ENCODE measurements at places on chromosomes 6 and 20.

DNA sequence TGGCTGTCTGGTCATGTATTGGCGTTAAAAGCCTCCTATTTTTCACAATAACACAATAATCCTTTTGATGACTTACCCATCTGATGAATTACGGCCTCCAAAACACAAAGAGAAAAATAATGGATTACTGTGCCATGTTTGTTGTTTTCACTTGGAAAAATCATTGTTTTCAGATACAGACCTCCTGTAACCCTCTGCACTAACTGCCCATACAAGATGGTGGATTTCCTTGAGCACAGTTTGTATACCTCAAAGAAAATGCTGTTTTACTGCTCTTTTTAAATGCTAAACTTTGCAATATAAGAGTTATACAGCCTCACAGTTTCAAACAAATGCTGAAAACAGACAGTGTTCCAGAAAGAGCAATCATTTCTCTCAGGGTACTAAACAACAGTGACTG lies 61.0 kb downstream of the SMLR1 start:
- no peak for DNase-seq

DNA sequence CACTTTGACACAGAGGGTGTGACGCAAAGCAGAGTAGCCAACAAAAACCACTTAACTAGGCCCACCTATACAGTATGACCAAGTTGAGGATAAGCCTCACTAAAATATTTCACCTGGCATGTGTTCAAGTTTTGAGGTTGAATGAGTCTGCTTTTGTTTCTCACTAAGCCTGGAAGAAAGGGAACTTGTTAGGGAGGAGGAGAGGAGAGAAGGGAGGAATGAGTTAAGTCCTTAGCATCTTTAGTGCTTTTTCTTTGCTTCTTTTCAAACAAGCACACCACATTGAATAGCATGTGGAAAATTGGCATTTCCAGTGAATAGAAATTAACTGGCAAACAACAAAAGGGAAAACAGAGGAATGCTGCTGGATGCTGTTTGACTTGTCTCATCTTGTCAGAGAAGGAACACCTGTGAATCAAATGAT lies 461.9 kb downstream of the GJA1 start:
- peak; percentile 5 for DNase-seq

- DNase-seq = peak; percentile 45
Observed at GRCh38 chr6:21942897-21943296, 349.3 kb downstream of the SOX4 start.

DNA sequence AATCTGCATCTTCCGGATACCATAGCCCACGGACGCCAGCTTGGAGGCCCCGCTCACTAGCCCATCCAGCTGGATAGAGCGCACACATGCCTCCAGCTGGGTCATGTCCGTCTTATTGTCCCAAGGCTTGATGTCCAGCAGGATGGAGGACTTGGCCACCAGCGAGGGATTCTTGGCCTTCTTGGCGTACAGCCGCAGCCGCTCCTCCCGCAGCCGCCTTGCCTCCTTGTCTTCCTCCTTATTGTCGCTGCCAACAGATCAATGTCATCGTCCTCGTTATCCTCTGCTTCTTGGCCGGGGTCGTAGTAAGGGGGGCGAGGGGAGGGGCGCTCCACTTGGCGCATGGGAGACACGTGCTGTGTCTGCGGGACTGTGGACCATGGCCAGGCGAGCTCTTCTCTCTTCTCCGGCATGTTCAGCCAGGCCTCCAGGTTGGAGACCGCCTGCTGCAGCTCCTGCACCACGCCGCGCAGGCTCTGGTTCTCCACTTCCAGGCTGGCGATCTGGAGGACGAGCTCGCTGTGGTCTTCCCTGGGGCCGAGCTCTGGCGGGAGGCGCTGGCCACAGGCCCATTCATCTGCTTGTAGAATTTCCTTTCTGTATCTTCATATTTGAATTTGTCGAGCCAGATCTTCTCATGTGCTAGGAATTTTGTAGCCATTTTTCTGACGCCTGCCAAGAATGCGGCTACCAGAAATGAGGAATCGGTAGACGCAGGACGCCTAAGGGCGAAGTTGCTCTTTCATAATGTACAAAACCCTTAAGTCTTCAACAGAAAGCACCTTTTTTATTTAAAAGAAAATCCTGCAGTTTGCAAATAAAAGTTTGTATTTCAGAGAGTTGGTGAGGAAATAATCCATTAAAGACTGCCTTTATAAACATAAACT lies 60.1 kb upstream of the PTPRK start:
- no peak for DNase-seq

GRCh38 chr6:97322226-97322625 lies 39.2 kb upstream of the MMS22L start:
- DNase-seq = no peak

GRCh38 chr6:4790158-4790899 lies 14.1 kb downstream of the CDYL start:
- DNase-seq = no peak

GRCh38 chr6:150977281-150977680 lies 111.8 kb downstream of the MTHFD1L start:
- no peak for DNase-seq

DNA sequence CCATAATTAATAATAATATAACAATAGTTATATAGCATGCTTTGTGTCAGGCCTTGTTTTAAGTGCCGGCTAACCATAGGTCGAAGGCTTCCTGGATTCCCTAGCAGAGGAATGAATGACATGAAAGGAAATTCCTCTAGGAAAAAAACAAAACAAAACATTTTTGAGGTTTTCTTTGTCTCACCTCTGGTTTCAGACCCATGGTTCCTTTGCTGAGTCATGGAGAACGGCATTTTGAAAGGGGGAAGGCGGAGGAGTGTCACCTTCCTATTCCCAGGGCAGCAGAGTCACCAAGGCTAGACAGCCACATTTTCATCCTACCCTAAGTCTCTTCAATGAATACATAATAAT lies 25.3 kb upstream of the CCND3 start:
- peak; percentile 89 for DNase-seq

DNA sequence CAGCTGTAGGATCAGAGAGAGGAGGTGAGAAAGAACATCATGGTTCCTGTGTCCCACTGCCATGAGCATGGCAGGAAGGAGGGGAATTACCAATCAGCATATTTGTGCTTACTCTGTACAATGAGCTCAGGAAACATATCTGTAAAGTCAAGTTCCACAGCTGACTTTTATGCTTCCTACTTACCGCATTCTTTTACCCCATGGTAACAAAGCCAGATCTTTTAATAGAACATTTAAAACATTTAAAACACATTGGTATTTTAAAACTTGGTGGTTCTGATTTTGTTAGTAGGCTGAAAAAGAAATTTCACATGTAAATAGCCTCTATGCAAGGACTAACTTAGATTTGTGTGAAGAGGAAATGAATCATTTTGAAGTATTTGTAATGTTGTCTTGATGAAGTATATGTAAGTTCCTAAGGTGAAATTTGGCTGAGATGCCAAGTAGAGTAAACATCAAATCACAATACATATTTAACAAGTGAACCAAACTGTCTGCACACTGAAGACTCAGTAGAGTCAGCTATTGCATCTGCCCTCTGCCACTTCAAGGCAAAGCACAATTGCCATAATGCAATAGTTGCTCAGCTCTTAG lies 114.7 kb downstream of the GJA10 start:
- DNase-seq = no peak

- DNase-seq = peak; percentile 85
Observed at GRCh38 chr20:51631011-51631950, 88.8 kb upstream of the NFATC2 start.

DNA sequence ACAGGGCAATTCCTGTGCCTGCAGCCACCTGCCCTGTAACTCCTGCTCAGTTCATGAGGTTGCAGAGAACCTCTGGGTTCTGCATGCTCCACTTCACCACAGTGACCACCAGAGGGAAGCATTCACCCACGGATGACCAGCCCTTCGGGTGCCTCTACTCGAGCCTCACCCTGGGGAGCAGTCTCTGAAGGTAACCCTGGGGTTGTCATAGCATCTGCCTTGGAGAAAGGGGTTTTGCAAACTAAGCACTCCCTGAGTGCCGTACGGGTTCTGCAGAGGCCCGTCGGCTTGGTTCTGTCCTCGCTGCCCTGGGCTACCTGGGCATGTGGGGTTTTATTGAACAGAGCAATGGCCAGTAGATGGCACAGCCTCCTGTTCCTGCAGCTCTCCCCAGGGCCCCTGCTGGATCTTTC lies 10.2 kb upstream of the CST5 start:
- DNase-seq = peak; percentile 35

GRCh38 chr6:42704937-42705374 lies 17.4 kb downstream of the PRPH2 start:
- no peak for DNase-seq

- DNase-seq = no peak
Observed at GRCh38 chr6:165755583-165755982, 92.5 kb upstream of the PDE10A start.

DNA sequence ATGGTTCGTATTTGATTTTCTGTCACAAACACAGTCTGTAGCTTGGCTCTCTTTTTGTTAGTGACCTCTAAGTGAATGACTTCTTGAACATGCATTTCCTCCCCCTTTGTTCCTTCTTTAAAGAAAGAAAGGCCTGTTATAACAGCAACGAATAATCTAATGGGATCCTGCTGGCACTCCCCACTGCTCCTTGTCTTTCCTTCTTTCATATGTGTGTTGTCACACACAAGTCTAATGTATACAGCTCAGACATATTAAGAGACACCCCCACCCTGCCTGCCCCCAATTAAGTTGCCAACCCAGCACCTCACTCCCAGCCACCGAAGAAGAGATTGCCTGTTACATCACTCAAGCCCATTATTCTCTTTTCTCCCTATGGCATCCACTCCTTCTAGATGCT lies 4.9 kb upstream of the SAMD5 start:
- no peak for DNase-seq

GRCh38 chr6:16728513-16729182 lies 32.6 kb downstream of the ATXN1 start:
- DNase-seq = no peak

- DNase-seq = no peak
Observed at GRCh38 chr20:37423545-37423944, 77.6 kb downstream of the SRC start.

- no peak for DNase-seq
Observed at GRCh38 chr20:47156301-47157137, 200.0 kb downstream of the ZMYND8 start.

Measured in ACHN (cell line).